ENCODE measurements at places on chromosomes 3 and 15.

- peak; percentile 91 for DNase-seq
Observed at GRCh38 chr3:170809007-170809974, 60.7 kb downstream of the RPL22L1 start.

DNA sequence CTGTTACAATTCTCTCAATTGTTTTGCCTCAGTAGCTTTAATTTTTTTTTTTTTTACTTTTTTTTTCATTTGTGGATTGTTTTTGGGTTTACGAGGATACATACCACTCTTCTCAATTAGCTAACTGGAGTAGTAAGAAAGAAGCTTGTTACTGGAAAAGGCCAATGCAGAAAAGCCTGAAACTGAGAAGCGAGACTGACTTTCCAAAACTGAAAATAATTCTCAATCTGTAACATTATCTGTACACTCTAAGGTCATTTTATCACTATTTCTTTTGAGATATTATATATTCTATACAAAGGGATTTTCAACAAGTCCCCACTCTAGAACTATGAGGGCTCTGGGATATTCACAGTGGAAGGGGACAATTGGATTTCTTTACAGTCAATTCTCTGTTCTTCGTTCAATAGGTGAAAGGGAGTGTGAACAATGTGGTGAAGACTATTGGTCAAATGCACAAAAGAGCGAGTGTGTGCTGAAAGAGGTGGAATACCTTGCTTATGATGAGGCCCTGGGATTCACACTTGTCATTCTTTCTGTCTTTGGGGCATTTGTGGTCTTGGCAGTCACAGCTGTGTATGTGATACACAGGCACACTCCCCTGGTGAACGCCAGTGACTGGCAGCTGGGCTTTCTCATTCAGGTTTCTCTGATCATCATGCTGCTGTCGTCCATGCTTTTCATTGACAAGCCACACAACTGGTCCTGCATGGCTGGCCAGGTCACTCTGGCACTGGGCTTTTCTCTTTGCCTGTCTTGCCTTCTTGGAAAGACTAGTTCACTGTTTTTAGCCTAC lies 83.9 kb upstream of the KCNAB1 start:
- DNase-seq, result no peak

DNA sequence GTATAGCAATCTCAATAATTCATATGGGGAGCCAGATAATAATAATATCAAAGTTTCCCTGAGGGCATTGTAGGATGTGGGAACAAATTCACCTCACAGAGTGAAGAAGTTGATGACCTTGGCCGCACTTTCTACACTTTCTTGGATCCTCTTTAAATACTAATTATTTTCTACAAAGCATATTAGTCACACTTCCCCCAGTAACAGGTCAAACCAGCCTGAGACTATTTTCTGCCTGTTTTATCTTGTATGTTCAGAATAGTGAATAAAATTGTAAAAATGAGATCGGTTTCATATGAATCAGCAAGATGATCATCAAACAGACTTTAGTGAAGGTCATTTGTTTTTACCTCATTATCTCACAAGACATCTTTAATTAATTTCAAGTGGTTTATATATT lies 2.3 kb upstream of the OR5K3 start:
- DNase-seq, result no peak

- DNase-seq, result peak; percentile 22
Observed at GRCh38 chr15:55823191-55823670, 80.3 kb upstream of the PRTG start.

GRCh38 chr15:76863693-76864092 lies 41.4 kb downstream of the SCAPER start:
- no peak for DNase-seq

DNA sequence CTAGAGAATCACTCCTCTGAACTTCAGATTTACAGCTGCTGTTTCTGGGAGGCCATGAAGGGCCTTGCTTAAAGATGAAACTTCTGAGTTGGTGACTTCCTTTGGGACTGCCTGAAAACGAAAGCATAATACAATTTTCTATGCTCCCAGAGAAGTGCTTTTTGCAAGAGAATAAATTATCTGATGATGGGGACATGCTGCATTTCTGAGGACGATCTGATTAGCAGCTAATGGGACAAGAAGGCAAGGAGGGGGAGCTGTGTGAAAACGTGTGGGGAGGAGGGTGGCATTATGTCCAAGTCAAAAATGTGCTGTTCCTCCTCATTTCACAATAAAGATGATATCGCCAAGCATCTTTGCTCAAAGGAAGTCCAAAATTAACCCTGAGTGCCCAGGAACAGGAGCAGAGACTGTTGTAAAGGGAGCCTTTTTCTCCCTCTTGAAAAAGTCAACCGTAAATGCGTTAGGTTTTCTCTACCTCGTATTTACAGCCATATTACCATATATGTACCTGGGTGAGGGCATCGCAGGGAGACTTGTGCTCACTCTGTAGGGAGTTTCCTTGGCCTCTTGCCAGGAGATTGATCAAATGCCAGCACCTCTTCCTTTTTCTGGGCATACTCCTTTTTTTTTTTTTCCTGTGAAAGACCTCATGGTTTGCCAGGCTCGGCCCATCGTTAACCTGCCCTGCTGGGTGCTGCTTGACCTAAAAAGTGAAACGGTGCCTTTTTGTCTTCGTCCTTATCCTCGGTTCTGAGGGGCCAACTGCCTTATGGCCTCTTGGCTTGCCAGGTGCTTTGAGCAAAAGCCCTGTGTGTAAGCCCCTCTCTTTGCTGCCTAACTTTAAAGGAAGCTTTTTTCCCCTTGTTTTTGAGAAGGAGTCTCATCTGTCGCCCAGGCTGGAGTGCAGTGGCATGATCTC lies 11.5 kb downstream of the ITPR1 start:
- DNase-seq, result no peak

DNA sequence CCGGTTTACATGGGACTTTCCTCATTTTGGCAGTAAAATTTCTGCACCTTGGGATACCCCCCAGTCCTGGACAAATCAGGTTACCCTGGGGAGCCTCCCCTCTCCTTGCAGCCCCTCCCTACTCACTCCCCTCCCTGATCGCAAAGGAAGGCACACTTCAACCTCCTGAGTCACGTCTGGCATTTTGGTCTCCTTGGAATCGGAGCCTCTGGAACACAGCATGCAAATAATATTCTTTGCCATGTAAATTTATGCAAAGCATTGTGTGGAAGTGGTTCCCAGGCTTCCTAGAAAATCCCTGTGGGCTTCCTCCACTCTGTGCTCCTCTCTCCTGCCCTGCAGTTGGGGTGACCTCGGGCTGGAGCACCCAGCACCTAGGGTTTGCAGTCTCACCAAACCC lies 11.6 kb downstream of the SCN5A start:
- no peak for DNase-seq

DNA sequence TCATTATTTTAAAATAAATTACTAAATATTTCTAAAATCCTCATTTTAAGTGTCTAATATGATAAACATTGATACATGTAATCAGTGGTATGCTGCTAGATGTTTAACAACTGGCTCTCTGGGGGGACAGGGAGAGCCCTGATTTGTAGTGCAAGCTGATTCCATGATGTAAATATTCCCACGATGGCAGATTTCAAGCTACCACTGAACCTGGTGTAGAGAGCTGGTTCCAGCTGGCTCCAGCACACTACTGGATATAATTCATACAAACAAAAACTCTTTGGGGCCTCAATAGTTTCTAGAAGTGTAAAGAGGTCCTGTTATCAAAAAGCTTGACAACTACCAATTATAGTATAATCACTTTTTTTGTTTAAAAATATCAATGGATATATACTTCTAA lies 316.2 kb downstream of the SLC9A9 start:
- no peak for DNase-seq

DNA sequence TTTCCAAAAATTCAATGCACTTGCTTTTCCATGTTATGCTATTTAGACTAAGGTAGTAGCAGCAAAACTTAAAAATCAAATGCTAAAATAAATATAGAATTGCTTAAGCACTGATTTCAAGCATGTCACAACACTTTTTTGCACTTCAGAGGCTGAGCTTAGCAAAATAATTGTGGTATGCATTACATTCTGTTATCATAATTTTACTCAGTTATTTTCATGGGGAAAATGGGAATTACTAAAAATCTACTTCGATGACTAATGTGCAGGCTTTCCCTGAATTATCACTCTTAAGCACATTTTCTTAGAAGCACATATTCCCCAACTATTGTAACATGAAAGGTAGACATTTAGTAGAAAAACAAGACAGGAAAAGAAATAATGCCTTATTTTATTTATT lies 322.4 kb upstream of the CBLB start:
- no peak for DNase-seq

DNA sequence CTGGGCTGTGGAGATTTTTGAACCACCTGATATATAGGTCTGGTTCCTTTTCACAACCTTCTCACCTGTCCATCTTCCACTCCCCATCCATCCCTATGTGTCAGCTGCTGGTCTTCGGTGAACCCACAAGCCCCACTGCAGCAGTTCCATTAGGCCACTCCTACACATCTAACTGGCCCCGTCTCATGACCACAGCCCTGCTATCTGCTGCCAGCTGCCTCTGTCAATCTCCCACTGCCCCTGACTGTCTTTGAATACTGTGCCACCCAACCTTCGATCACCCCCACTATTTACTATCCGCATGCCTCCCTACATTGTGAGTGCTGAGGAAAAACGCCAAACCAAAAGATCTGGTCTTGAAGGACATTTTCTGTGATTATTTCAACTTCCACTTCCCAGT lies 795.4 kb downstream of the IGSF11 start:
- DNase-seq, result no peak

GRCh38 chr15:67405208-67406191 lies 115.4 kb upstream of the C15orf61 start:
- DNase-seq, result no peak

- DNase-seq, result no peak
Observed at GRCh38 chr3:59527493-59527892, 477.7 kb upstream of the CFAP20DC start.

GRCh38 chr3:7469866-7470265 lies 609.0 kb downstream of the GRM7 start:
- no peak for DNase-seq

- no peak for DNase-seq
Observed at GRCh38 chr15:78339559-78339958, 594 bp upstream of the CRABP1 start.

- DNase-seq, result no peak
Observed at GRCh38 chr3:188792793-188793192, 379.0 kb upstream of the TPRG1 start.

GRCh38 chr15:101424984-101425383 lies 64.5 kb downstream of the PCSK6 start:
- no peak for DNase-seq

- no peak for DNase-seq
Observed at GRCh38 chr3:195110647-195111318, 160.2 kb downstream of the XXYLT1 start.

DNA sequence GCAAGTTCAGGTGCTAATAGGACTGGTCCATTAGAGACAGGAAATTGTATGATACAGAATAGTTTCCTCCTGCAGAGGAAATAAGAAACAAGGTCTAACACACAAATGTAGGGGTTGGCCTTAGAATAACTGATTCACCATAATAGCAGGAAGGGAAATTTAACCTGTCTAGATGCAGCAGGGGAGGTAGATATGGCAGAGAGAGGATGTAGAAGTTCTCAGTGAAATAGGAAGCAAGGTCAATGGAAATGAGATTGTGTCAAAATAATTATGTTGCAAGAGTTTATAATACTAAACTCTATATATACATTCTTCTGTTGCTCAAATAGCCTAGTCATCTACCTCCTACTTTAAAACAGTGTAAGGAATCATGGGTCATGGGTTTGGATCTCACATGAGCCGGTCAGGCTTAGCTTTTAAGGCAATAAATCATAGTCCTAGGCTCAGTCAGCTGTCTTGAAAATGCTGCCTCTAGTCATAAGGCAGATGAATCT lies 17.0 kb downstream of the BCL2A1 start:
- DNase-seq, result no peak

DNA sequence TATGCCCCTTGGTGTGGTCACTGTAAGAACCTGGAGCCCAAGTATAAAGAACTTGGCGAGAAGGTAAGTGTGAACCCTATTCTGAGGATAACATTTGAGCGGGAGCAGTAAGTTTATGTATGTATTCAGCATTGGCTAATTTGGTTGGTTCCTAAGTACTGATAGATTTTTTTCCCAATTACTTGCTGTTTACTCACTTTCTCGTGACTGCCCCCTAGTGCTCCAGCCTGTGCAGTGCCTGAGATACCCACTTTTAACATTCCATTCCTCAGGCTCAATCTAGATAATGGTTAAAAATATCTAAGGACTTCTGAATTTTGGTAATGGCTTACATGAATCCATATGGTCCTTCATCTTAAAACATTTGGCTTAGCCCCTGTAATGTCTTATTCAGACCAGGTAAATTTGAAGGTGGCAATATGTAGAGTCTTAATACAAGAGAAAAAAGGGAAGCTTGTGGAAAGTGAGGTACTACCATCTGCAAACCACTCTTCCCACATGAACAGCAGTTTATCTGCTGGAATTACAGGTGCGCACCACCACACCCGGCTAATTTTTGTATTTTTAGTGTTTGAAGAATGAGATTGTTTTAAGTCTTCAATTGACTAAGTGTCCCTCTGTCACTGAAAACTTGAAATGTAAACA lies 7.1 kb downstream of the ELL3 start:
- no peak for DNase-seq

GRCh38 chr3:87564438-87564837 lies 288.1 kb upstream of the POU1F1 start:
- DNase-seq, result no peak

DNA sequence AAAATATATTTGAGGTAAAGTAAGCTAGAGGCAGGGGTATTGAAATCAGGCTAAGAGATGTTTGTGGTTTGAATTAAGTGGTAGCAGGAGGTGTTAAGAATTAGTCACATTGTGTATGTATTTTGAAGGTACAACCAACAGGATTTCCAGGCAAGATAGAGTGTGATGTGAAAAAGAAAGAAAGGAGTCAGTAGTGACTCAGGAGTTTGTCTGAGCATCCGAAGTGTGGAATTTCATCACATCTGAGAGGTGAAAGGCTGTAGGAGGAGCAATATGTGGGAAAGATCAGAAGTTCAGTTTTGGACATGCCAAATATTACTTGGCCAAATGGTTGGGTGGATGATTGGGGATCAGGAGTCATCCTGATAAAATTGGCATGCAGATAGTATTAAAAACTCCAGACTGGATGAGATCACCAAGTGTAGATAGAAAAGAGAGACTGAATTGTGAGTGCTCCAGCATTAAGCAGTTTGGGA lies 32.1 kb upstream of the EBLN2 start:
- peak; percentile 93 for DNase-seq

DNA sequence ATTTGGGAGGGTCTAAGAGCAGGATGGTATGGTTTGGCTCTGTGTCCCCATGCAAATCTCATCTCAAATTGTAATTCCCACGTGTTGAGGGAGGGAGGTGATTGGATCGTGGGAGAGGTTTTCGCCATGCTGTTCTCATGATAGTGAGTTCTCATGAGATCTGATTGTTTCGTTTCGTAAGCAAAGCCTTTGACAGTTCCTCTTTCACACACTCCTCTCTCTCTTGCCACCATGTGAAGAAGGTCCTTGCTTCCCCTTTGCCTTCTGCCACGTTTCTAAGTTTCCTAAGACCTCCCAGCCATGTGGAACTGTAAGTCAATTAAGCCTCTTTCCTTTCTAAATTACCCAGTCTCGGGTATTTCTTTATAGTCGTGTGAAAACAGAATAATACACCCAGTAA lies 553.7 kb downstream of the TAFA4 start:
- no peak for DNase-seq

DNA sequence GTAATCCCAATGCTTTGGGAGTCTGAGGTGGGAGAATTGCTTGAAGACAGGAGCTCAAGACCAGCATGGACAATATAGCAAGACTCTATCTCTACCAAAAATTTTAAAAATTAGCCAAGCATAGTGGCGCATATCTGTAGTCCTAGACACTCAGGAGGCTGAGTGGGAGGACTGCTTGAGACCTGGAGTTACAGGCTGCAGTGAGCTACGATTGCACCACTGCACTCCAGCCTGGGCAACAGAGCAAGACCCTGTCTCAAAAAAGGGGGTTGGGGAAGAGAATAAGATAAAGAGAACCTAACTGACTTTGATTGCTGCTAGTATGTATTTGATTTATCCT lies 755 bp downstream of the CD200R1 start:
- DNase-seq, result no peak
